ENCODE measurements at places on chromosomes 11 and 22. TPM values are rescaled to one million over a fixed set of nuclear protein-coding genes. Genes with fewer than 3 reads are reported as not detected.

DNA sequence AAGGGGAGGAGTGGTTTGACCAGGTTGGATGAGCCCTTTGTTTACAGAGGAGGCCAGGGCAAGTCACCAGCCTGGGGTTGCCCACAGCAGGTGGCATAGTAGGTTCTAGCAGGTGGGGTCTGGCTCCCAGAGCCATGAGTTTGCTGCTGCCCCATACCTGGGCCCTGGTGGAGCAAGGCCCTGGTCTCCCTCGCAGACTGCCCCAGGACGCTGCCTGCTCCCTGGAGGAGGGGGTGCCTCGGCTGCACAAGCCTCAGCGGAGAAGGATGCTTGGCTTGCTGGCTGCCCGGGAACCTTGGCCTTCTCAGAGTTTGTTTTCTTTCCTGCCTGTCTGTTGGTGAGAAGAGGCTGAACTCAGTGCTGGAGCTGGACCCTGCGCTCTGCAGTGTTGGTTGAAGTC is 54.9 kb downstream of the LRP5 start:
- no peak overlapping the region for H3K27ac ChIP-seq
- no peak overlapping the region for H3K4me3 ChIP-seq
- no peaks in the 10 kb centered on the region for H3K4me1 ChIP-seq
- no peak for DNase-seq
- no peaks in the 10 kb centered on the region for H3K36me3 ChIP-seq

Gene CERK
- total RNA-seq = 59.0 TPM

Gene CYP2D6
- total RNA-seq = 0.77 TPM

DNA sequence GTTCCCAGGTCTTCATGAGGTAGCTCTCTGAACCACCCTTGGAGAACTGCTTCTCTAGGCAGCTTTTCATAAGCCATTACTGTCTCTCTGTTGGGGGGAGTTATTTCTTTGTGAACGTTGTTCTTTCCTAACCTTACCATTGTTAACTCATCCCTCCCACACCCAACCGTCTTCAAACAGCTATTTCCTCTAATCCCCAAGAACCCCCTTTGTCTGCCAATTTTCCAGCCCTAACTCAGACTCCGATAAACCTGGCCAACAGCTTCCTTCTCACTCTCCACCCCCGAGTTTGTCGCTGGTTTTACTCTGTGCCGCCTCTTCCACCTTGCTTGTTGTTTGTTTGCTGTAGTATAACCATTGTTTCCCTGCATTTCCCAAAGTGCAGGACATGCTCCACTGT is 131.5 kb downstream of the CCDC34 start:
- no peak overlapping the region for H3K4me3 ChIP-seq
- no peaks in the 10 kb centered on the region for H3K27me3 ChIP-seq
- DNase-seq = no peak

Gene SCGB1D2
- not detected for total RNA-seq

- no peak for DNase-seq
- peaks cover 28% of the 10 kb centered on the region for H3K27me3 ChIP-seq
- no peaks in the 10 kb centered on the region for H3K36me3 ChIP-seq
- no peak overlapping the region for H3K27ac ChIP-seq
Measured at GRCh38 chr11:64026575-64027205, 9.0 kb upstream of the FLRT1 start.

GRCh38 chr11:96185220-96185768 is 157.7 kb downstream of the MAML2 start:
- DNase-seq = no peak
- H3K27me3 ChIP-seq = no peaks in the 10 kb centered on the region
- H3K4me1 ChIP-seq = peaks cover 7% of the 10 kb centered on the region
- H3K36me3 ChIP-seq = no peaks in the 10 kb centered on the region
- no peak overlapping the region for H3K4me3 ChIP-seq

DNA sequence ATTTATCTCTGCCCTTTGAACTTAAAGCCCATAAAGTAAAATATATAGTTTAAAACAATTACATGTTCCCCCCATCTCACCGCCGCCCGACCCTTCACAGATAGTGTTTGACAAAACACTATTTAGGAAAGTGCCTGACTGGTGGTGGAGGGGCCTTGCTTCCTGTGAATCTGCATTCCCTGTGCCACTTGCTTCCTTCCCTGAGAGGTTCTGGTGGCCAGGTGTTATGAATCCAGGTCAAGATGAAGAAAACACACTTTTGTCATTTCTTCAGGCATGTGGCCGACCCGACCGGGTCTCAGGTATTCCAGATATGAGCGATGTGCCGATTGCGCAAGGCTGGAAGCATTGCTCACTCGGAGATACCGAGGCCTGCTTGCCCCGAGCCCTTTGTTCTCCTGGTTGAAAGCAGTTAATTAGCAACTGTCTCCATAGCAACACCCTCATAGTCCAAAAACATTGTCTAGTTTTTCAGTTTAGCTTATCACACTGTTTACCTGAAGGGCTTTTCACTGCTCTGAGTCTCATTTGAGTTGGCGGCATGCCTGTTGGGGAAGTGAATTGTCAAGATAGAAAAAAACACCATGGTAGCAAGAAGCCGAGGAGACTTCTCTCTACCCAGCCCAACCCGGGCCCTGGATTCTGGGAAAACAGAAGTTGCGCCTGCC is 128.3 kb downstream of the TEAD1 start:
- no peaks in the 10 kb centered on the region for H3K27me3 ChIP-seq
- no peak for DNase-seq
- no peak overlapping the region for H3K4me3 ChIP-seq
- peaks cover 28% of the 10 kb centered on the region for H3K4me1 ChIP-seq
- H3K36me3 ChIP-seq = no peaks in the 10 kb centered on the region

DNA sequence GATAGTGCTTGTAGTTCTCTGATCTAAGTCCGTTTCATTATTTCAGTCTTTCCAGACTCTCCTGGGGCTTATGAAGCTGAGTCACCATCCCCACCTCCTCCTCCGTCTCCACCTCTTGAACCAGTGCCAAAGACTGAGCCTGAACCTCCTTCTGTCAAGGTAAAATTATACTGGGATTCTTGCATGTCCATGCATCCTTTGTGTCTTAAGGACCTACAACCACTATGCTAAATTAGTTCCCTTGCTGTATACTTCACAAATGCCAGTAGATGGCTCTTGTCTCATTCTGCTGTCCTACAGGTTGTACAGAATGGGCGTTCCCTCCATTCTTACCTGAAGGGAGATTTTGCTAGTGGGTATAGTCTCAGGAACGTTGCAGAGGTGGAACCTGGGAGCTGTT is 42.2 kb downstream of the POLD3 start:
- H3K36me3 ChIP-seq = peaks cover 42% of the 10 kb centered on the region
- H3K4me1 ChIP-seq = no peaks in the 10 kb centered on the region
- no peak overlapping the region for H3K27ac ChIP-seq
- H3K27me3 ChIP-seq = no peaks in the 10 kb centered on the region
- no peak for DNase-seq
- no peak overlapping the region for H3K4me3 ChIP-seq

- no peaks in the 10 kb centered on the region for H3K36me3 ChIP-seq
- no peak for DNase-seq
Measured at GRCh38 chr22:27690599-27690998, 111.0 kb downstream of the MN1 start.

- no peak for DNase-seq
- H3K36me3 ChIP-seq = no peaks in the 10 kb centered on the region
- no peak overlapping the region for H3K27ac ChIP-seq
- no peaks in the 10 kb centered on the region for H3K27me3 ChIP-seq
- no peak overlapping the region for H3K4me3 ChIP-seq
- no peaks in the 10 kb centered on the region for H3K4me1 ChIP-seq
Measured at GRCh38 chr11:34825315-34825669, 90.9 kb downstream of the APIP start.

DNA sequence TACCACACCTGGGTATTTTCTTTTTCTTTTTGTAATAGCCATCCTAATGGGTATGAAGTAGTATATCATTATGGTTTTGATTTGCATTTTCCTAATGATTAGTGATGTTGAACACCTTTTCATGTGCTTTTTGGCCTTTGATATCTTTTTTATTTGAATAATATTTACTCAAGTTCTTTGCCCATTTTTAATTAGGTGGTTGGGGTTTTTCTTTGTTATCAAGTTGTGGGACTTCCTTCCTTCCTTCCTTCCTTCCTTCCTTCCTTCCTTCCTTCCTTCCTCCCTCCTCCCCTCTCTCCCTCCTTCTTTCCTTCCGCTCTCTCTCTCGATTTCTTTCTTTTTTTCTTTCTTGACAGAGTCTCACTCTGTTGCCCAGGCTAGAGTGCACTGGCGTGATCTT is 75.0 kb upstream of the PDGFD start:
- no peak overlapping the region for H3K27ac ChIP-seq
- DNase-seq = no peak
- H3K4me3 ChIP-seq = no peak overlapping the region
- H3K36me3 ChIP-seq = no peaks in the 10 kb centered on the region

Gene SPDYC
- total RNA-seq = not detected

Gene SH3BP1
- total RNA-seq = 40.3 TPM

DNA sequence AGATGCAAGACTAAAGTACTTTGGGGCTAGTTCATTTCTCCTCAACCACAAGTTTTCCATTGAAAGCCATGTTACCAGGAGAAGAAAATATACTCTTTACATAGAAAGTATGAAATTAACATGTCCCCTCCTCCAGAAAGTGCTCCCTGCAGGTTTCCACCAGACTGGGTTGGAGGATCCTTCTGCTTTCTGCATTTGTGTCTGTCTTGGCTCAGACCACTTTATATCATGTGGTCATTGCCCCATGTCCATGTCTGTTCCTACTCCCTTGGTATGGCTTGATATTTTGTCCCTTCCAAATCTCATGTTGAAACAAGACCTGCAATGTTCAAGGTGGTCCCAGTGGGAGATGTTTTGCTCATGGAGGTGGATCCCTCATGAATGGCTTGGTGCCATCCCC is 28.4 kb upstream of the ACER3 start:
- H3K27me3 ChIP-seq = no peaks in the 10 kb centered on the region
- no peak overlapping the region for H3K27ac ChIP-seq
- no peak overlapping the region for H3K4me3 ChIP-seq

- no peaks in the 10 kb centered on the region for H3K36me3 ChIP-seq
- H3K27ac ChIP-seq = no peak overlapping the region
- peaks cover 14% of the 10 kb centered on the region for H3K4me1 ChIP-seq
- H3K27me3 ChIP-seq = no peaks in the 10 kb centered on the region
- peak; percentile 56 for DNase-seq
Measured at GRCh38 chr11:62611705-62612365, 740 bp downstream of the EML3 start.

Gene PDXP
- 35.7 TPM for total RNA-seq

- no peak overlapping the region for H3K4me3 ChIP-seq
- H3K27ac ChIP-seq = no peak overlapping the region
- H3K36me3 ChIP-seq = no peaks in the 10 kb centered on the region
- DNase-seq = peak; percentile 73
Measured at GRCh38 chr11:77091146-77091940, 11.3 kb upstream of the OMP start.

Gene FZD4
- total RNA-seq = 7.1 TPM

GRCh38 chr11:61020551-61021235 is 49.2 kb downstream of the CD6 start:
- H3K36me3 ChIP-seq = no peaks in the 10 kb centered on the region
- no peak for DNase-seq
- H3K27me3 ChIP-seq = peaks cover 3% of the 10 kb centered on the region

DNA sequence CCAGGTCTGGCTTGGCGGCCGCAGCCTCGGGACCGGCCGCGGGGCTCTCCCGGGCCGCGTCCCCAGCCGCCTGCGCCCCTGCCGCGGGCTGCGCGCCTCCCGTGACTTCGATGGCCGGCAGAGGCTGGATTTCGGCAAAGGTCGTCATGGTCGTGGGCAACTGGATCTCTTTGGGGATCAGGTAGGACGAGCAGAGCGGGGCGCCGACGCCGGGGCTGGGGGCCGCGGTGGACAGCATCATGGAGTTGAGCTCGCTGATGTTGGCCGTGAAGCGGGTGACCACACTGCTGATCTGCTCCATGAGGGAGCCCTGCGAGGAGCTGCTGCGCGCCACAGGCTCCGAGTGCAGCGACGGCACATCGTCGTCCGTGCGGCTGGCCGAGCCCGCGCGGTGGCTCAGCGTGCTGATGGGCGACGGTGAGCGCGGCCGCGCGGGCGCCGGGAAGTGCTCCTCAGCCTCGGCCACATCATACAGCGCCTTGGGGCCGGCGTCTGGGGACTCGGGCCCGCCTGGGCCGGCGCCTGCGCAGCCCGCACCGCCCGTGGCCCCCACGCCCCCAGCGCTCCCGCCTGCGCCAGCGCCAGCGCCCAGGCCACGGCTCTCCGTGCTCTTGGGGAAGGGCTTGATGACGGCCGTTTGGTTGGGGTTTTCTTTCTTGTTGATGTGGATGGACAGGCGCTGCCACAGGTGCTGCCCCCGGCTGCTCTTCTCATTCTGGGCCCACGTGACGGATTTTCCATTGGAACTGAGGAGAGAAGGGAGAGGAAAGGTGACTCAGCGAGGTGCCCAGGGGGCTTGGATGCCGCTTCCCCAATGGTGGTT is 171.4 kb upstream of the CTSC start:
- no peaks in the 10 kb centered on the region for H3K4me1 ChIP-seq
- H3K36me3 ChIP-seq = no peaks in the 10 kb centered on the region
- peaks cover 28% of the 10 kb centered on the region for H3K27me3 ChIP-seq
- peak overlapping the region; percentile 51 for H3K4me3 ChIP-seq
- no peak for DNase-seq
- H3K27ac ChIP-seq = no peak overlapping the region

Gene OPCML
- total RNA-seq = 2.3 TPM

GRCh38 chr22:27213766-27214581 is 556.6 kb downstream of the MIAT start:
- no peaks in the 10 kb centered on the region for H3K4me1 ChIP-seq
- no peaks in the 10 kb centered on the region for H3K36me3 ChIP-seq
- no peak overlapping the region for H3K4me3 ChIP-seq
- no peak for DNase-seq

DNA sequence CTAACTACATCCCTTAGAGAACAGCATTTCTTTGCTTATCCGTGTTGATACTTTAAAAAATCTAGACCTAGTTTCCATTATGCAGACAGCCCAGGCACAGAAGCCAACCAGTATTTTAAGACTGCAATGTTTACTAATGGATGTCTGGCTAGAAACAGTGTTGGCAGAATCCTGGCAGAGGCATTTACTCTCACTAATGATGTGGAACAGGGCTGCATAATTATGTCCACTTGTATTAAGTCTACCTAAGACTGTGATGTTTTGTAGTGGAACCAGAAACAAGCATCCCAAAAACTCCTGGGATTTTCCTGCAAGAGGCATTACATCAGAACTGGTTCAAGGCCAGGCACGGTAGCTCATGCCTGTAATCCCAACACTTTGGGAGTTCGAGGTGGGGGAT is 50.2 kb upstream of the PICALM start:
- no peak overlapping the region for H3K4me3 ChIP-seq
- no peak for DNase-seq
- no peaks in the 10 kb centered on the region for H3K4me1 ChIP-seq
- no peaks in the 10 kb centered on the region for H3K27me3 ChIP-seq

- no peaks in the 10 kb centered on the region for H3K36me3 ChIP-seq
- no peak for DNase-seq
- H3K27ac ChIP-seq = no peak overlapping the region
- peaks cover 9% of the 10 kb centered on the region for H3K4me1 ChIP-seq
- no peak overlapping the region for H3K4me3 ChIP-seq
Measured at GRCh38 chr22:42926104-42926503, 69.0 kb upstream of the ARFGAP3 start.

Measured in H1 (cell line).